T-helper 22 cell (primary cell): ENCODE measurements at places on chromosomes 1 and 21.

DNA sequence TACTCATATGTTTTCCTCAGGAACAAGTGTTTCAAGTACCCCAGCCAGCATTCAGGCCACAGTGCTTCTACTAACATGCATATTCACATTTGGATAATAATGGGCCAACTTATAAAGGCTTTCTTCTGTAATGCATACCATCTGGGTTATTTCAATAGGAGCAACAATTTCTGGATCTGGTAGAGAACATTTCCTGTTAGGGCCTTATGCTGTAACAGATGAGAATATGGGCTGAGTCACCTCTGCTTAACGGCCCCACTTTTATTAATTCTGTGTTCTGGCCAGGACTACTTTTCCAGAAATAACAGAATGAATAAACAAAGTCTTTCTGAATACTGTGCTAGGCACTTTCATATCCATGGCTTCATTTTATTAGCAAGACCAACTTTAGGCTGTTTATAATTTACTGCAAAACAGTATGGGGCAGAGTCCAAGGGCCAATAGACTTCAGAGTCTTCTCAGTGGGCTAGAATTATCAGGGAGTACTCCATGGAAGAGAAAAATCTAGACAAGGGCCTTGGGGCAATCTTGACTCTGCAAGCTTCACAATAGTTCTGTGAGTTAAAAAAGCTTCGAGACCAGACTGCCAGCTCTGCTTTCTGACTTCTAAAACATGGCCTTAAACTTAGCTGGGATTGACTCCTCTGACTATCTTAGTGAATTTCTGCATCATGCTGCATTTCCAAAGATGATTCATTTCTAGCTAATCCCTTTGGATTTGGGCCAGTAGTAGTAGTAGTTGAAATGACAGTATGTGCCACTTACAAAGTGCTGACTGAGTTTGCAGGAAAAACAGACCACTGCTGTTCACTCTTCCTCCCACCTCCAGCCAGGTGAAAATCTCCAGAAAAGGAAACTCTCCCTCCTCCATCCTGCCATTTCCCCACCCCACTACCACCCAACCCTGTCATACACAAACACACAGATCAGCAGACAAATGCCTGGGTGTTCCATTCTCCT is 8.2 kb upstream of the SSX2IP start:
- DNase-seq, result no peak

GRCh38 chr1:153032073-153032472 is 1.1 kb downstream of the SPRR1B start:
- DNase-seq, result no peak

GRCh38 chr1:248703674-248704073 is 1.1 kb upstream of the OR14I1 start:
- no peak for DNase-seq

DNA sequence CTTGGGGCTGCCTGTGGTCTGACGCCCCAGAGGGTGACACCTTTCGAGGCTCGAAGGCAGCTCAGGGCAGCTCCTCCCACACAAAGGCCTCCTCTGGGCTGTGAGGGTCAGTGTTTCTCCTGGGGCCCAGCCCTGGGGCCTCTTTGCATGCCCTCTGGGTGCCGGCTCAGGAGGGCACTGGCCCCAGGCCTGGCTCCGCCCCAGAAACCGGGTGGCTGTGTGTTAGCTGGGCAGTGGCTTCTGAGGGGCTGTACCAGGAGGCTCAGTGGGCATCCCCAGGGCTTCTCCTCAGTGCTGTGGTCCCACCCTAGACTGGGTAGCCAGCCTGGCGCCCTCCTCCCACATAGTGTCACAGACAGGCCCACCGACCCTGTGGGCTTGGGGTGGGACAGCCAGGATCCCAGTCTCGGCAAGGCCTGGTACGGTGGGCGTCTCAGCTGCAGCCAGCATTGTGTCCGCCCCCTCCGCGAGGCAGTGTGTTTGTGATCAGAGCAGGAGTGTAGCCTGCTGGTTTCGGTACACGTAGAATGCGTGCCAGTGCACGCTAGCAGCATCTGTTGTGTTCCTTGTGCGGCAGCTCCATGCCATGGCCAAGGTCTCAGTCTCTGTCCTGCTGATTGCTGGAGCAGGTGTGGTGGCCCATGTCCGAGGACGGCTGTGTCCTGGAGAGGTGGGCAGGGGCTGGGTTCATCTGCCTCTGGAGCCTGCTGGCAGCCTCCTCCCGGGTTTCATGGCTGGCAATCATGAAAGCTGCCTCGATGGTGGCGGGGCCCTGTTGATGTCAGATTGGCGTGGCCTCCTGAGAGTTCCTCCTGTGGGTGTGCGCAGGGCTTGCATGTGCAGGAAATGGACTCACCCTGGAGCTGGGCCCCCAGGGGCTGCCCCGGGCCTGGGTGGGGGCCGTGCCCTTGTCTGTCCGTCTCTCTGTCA is 28.0 kb downstream of the RRP1 start:
- DNase-seq, result no peak
